ENCODE measurements at places on chromosomes 3 and 15.

GRCh38 chr3:156176629-156177210, 56.3 kb downstream of the KCNAB1 start:
- DNase-seq, result no peak

DNA sequence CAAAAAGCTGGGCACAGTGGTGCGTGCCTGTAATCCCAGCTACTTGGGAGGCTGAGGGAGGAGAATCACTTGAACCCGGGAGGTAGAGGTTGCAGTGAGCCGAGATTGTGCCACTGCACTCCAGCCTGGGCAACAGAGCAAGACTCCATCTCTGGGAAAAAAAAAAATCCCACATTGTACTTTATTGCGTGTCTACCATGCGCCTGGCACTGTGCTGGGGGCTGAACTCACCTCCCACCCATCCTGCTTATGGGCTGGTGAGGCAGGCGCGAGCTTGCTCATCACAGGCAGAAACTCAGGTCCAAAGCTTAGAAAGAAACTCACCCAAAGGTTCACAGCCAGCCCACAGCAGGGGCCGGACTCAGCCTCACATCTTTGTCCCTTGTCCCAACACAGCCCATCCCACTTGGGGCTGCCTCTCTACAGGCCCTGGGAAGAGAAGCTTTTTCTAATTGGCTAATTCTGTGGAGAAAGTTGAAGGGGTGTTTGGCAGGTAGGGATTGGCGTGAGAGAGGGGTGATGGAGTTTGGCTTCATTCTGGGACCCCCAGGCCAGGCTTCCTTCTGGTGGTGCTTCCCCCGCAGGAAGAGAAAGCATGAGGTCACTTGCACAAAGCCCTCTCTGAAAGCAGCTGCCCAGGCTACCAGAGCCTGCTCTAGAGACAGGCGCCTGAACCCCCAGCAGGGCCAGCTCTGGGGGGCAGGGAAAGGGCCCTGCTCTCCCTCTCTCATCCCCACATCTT, 122.6 kb upstream of the SMAD3 start:
- no peak for DNase-seq

DNA sequence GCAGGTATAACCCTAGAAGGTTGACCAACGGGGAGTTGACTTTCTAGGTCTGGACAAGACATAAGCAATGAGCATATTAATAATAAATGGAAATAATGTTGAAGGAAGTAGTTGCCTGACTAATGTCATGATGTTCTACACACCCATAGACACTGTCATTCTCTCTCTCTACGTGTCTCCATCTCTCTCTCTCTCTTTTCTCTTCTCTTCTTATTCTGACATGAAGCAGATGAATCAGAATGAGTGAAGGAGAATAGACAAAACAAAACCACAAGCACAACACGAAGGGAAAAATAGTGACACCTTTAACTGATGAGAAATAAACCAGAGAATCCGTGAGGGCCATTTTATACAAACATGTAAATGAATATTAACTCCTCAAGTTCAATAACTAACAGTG, 26.7 kb upstream of the CCDC80 start:
- DNase-seq, result no peak

DNA sequence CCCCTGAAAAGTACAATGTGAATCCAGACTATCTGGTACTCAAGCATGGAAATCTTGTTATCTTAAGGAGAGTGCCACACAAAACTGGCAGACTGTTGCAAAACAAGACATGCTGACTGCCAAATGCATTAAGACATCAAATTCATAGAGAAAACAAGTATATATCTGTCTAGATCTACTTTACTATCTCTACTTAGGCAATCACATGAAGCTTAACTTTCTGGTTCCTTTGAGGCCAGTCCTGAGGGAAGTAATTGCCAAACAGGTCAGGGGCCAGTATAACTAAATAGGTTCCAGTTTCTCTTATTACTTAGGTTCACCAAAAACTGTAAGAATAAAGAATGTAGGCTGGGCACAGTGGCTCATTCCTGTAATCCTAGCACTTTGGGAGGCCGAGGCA, 15.9 kb upstream of the SLC4A7 start:
- no peak for DNase-seq

- no peak for DNase-seq
Observed at GRCh38 chr15:74928771-74929198, 9.1 kb downstream of the COX5A start.

- DNase-seq, result no peak
Observed at GRCh38 chr3:197426121-197426566, 127.7 kb upstream of the DLG1 start.

- no peak for DNase-seq
Observed at GRCh38 chr15:70558406-70559264, 204.7 kb downstream of the UACA start.

DNA sequence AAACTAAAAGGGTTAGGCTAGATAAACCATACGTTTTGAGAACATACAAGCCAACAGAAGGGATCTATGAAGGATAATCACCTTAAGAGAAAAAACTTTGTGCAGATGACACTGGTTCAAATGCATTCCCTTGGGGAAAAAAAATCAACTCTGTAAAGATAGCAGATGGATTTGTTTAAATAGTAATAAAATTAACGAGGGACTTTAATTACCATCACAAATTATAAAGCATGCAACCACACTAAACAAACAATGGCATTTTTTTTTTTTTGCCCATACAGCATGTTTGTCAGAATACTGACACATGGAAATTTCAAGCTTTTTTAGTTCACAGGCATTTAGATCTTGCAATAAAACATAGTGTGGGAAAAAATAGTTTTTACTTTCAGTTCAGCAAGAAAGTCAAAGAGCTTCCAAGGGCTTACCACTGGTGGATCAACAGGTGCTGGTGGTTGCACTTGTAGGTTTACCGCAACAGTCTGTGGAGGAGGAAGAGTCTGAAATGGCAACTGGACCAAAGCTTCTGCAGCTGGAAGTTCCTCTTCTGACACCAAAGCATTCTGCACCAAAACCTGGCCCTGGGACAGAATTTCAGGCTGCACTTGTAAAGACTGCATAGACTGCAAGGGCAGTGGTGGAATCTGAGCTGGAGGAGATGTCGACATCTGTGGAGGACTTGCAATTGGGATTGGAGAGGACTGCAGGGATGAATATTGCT, 53.1 kb downstream of the PHC3 start:
- DNase-seq, result peak; percentile 10

DNA sequence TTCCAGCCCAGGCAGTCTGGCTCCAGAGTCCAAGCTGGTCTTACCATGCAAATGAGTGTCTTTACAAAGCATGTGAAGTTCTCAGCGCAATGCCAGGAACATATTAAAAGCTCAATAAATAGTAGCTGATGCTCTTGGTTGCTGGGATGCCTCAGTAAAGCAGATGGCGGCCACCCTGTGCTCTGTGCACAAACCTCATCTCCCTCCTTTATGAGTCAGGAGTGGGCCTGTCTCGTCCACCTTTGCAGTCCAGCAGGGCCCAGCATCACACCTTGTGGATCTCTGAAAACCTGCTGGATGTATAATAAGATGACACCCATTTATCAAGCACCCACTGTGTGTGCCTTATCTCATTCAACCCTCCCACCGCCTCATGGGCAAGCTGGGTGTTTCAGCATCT, 42.7 kb downstream of the FAM174B start:
- DNase-seq, result no peak

DNA sequence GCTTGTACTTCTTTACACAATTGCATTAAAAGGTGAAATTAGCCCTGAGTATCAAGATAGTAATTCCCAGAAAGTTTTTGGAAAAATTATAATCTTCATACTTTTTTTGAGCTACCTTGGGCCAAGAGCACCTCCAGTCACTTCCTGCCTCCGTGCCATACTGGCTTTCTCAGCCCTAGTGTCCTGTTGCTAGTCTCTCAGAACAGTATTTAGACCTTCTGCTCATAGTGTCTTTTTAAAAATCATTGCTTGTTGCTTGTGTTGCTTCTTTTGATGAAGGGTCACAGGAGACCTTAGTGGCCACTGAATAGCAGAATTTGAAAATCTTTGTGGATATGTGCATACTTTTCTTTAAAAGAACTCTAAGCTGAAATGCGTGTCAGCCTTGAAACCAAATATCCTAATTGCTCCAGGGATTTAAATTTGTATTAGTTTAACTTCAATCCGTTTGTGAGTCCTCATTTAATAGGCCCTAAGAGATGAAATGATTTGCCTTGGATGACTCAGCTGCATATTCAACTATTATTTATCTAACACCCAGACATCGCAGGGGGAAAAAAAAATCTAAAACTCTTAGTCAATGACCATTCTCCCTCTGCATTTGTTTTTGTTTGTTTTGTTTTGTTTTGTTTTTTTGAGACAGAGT, 29.1 kb upstream of the LXN start:
- DNase-seq, result no peak

DNA sequence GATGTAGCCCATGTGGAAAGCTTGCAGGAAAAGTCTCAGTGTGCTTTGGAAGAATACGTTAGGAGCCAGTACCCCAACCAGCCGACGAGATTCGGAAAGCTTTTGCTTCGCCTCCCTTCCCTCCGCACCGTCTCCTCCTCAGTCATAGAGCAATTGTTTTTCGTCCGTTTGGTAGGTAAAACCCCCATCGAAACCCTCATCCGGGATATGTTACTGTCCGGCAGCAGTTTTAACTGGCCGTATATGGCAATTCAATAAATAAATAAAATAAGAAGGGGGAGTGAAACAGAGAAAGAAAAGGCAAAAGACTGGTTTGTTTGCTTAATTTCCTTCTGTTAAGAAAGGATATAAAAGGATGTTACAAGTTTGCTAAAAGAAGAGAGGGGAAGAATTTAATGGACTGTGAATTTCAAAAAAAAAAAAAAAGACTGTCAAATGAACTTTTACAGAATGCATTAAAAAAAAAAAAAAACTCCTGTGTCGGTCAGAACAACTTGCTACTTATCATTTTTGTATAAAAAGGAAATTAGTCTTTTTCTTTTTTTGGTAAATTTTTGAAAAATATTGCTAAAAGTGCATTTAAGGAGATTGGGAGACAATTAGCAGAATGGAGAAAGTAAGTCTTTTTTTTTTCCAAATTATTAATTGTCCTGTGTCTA, 7.0 kb downstream of the NR2F2 start:
- no peak for DNase-seq

DNA sequence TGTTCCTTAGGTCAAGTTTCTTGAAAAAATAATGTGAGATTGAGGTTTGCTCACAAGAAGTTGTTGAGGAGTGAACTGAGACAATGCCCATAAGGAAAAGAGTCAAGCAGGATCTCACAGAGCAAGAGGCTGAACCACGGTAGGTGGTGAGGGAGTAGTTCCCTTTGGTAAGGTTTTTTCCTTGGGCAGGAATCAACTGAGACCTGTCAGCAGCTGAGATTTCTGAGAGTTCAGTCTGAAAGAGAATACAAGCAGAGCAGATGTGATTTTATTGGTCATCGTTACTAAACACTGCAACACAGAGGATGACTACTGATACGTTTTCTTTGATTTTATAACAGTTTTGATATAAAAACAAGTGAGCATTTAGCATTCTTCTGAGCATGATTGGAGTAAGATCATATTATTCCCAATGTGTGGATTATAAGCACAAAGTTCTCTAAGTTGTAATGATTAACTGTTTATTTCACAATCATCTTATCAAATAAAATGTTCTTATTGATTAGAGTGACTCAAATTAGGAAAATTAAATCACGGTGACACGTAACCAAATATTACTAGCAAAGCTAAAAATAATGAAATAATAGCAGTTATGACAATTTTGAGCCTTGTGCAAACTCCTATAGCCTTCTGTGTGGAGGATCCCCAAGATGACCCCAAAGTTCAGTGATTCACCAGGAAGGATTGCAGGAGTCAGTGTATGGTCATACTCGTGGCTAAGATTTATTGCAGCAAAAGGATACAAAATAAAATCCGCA, 346.2 kb upstream of the ZNF717 start:
- DNase-seq, result no peak

GRCh38 chr3:14770591-14770990, 48.2 kb upstream of the FGD5 start:
- DNase-seq, result no peak

DNA sequence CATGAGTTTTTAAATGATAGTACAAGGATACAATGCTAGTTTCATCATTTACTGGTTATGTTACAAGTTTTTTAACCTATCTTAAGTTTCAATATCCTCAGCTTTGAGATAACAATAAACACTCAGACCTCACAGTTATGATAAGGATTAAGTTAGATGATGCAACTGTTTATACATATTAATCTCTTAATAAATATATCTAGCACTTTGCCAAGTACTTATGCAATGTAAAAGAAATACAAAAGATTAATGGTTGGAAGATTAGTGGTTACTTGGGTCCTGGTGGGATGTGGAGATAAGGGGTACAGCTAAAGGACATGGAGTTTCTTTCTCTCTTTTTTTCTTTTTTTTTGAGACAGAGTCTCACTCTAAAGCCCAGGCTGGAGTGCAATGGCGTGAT, 12.0 kb downstream of the SPPL2A start:
- no peak for DNase-seq

DNA sequence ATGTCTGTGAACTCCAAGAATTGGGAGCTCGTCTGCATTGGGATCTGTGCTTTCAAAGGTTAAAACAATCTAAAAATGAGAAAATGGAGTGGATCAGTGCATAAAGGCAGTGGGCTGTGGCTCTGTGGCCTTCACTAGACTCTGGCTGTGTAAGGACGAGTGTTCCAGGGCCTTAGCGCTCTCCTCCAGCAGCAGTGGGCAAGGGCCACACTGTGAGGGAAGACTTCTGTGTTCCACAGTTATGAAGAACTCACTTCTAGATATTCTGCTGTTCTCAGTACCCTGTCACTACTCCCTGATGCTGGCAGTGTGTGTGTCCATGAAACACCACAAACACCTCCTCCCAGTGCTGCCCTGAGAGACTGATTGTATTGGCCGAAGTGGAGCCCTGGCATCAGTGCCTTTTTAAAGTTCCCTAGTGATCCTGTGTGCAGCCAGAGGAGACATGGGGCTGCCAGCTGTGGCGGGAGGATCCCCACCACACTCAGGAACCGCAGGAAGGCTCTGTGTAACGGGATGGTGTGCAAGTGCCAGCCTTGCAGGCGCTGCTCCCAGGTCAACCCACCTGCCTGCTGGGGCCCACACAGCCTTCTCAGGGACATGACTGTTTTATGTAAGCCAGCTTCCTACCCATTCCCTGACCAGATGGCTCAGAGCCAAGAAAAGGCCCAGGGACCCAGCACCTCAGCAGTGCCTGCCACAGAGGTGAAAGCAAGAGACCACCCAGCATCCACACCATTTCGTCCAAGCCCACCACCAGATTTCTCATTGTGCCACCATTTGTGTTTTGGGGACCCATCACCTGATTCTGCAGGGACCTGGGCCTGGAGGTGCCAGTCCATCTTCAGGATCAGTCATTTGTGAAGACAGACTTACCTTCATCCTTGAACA, 40.4 kb downstream of the ABTB1 start:
- no peak for DNase-seq

- DNase-seq, result no peak
Observed at GRCh38 chr3:94460931-94461330, 398.1 kb downstream of the NSUN3 start.

- no peak for DNase-seq
Observed at GRCh38 chr15:90029024-90029423, 27.9 kb downstream of the ZNF710 start.

- DNase-seq, result no peak
Observed at GRCh38 chr15:96888764-96889163, 558.3 kb downstream of the NR2F2 start.

- no peak for DNase-seq
Observed at GRCh38 chr15:67005294-67005996, 60.0 kb upstream of the SMAD3 start.
